ENCODE measurements at places on chromosomes 7 and 10.

DNA sequence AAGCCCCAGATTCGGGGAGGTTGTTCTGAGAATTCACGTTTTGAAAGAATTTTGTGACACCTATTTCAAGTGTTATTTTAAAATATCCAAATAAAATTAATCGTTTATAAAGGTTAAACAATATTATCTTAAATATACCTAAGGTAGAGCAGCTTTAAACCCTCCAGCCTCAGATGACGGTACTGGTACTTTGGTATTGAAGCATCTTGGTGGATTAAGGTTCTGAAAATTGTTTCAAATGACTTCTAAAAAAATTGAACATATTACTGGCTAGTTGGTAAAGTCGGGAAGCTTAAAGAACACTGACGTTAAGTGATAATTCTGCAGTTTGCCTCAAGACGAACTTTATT lies 392 bp upstream of the HUS1 start:
- DNase-seq: no peak

DNA sequence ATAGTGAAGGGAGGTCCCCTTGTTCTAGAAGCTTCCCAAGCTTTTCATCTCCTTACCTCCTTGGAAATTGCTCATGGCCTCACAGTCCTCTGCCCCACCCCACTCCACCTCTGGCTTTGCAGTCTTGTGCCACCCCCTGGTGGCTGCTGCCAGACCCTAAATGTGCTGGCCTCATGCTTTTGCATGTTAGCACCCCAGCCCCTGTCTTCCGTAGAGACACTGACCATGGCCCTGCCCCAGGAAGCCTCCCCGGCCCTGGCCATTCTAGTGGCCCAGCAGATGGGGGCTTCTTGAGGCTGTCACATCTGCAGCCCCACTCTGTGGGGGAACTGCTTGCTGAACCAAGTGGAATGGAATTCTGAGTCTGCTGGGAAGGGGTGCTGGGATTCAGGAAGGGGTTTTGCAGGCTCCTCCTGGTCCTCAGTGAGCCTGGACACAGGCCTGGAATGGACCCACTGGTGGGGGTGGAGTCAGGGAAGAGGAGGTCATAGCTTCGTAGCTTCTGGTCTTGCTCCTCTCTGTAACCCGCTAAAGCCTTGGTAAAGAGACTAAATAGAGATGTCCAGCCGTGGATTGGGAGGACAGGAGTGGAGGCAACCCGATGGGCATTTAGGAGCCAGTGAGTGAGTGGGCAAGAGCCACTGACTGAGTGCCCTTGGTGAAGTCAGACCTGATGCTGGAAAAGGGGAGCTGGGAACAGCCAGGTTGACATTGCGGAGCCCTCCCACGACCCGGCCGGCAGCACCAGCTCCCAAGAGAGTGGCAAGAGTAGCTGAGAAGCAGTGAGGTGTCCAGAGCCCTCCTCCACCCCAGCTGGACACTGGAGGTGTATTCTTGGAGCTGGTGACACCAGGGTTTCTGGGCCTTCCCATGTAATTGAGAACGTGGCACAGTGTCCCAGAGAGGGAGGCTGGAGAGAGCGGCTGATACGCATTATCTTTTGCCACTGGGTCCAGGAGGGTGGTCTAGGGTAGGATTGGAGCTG lies 20.9 kb downstream of the RAMP3 start:
- DNase-seq: peak; percentile 15

DNA sequence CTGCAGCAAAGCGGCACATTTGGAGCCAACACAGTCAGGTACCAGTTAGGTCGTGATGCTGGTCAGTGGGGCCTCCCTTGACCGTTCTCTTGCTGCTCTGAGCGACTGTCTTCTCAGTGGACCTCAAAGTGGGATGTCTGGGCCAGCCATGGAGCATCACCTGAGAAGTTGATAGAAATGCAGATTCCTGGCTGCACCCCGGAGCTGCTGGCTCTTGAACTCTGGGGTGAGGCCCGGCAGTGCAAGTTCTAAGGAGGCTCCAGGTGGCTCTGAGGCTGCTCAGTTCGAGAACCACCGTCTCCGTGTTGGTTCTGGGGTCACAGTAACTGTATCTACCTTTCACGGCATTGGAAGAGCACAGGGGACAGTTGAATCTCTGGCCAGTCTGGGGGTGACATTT lies 147.5 kb downstream of the WDR37 start:
- no peak for DNase-seq

- DNase-seq: no peak
Observed at GRCh38 chr7:106836816-106837215, 28.3 kb upstream of the PIK3CG start.
